ENCODE measurements at places on chromosomes 5 and 9.
A peak's percentile ranks its signal among the peaks of the same experiment; 100 is the strongest.

DNA sequence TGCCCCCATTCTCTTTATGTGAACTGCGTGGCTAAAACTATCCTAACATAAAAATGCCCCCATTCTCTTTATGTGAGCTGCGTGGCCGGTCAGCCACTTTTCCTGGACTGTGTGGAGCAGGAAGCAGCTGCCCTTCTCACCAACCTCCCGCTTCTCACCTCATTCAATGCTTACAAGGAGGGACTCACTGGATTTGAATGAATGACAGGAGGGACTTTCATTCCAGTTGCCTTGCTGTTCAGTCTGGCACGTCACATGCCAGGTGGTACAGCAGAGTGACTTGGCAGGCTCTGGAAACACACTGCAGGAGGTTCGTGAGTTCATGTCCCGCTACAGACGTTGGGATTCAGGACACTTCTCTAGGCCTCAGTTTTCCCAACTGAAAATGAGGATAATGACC lies 60.2 kb upstream of the NFIL3 start:
- DNase-seq, result no peak

- DNase-seq, result no peak
These were observed 77.6 kb upstream of the SAP30L start for GRCh38 chr5:154368041-154368800.

GRCh38 chr5:172403189-172403796 lies 51.0 kb downstream of the SH3PXD2B start:
- DNase-seq, result no peak

GRCh38 chr9:15138357-15138686 lies 168.7 kb downstream of the TTC39B start:
- DNase-seq, result no peak

DNA sequence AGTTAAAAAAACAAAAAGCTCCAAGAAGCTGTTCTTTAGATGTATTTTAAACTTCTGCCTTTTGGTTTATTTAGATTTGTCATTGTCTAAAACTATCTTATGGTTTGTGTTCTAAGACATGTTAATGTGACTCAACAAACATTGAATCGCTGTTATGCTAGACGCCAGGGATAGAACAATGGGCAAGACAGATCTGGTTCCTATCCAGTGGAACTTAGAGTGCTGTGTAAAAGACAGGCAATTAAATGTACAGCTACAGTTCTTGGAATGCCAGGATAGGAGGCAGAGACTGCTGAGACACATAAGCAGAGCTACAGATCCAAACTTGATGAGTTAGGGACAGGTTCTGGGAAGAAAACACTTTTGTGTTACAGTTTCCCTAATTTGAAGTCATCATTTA lies 22.4 kb downstream of the LYRM7 start:
- DNase-seq, result no peak

DNA sequence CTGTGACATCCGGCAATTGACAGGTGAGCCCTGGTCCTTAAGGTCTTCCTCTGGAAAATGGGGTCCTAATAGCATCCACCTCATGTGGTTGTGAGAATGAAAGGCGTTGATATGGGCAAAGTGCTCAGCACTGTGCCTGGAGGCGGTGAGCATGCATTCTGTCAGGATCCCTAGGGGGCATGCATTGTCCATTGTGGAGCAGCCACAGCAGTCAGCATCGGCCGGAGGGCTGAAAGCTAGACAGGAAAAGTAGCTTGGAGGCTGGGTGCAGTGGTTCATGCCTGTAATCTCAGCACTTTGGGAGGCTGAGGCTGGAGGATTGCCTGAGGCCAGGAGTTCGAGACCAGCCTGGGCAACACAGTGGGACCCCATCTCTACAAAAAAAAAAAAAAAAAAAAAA lies 122.2 kb downstream of the LHX2 start:
- no peak for DNase-seq

- DNase-seq, result no peak
These were observed 5.1 kb downstream of the RCL1 start for GRCh38 chr9:4797854-4798150.

GRCh38 chr9:122107291-122107805 lies 14.2 kb upstream of the TTLL11 start:
- DNase-seq, result no peak

DNA sequence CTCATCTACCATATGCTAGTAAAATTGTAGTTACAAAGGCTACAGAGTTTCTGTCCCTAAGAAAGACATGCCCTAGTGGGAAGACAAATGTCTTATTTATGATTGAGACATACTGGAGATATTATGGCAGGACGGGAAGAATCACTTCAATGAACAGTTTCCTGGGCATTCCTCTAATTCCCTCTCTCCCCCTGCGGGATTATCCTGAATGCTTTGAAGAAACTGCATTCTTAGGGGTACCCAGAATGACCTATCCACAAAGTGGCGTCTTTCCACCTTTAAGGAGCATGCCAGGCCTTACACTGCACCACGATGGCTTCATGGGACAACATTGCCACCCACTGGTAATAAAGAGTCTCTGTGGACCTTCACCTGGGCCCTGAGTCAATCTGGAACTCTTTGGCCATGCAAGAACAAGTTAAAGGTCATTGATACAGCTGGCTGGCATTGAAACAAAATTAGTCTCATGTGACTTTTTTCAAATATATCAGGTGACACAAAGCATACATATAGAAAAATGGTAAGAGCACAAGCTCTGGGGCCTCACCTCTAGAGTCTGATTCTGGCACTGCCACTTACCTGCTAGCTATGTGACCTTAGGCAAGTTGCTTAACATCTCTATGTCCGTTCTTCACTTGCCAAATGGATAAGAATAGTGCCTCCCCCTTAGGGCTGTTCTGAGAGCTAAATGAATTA lies 32.0 kb downstream of the ANKRD55 start:
- DNase-seq, result peak; percentile 76

GRCh38 chr9:114664181-114664580 lies 6.6 kb upstream of the TEX53 start:
- DNase-seq, result no peak

DNA sequence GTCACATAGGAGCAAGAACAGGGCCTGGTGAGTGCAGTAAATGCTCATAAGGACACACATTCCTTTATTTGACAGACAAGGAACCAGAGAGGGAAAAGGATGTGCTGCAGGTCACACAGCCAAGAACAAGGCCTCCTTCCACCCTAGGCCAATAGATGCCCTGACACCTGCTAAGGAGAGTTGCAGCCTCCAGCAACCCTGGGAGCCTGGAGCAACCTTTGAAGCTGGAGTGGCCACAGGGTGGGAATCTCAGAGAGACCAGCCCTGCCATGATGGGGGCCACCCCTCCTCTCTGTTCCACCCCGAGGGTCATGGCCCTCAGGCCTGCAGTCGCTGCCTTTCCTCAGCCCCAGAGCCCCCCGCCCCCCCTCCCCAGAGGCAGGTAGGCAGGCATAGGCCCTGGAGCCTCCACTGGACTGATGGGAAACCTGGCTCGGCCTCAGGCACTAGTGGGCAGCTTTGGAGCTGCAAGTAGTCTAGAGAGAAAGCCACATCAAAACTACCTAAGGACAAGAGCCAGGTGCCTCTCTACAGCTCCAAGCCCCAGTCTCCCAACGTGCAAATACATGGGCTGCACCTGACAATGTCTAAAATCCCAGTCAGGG lies 116.1 kb upstream of the SPOCK1 start:
- no peak for DNase-seq

- no peak for DNase-seq
These were observed 292.3 kb downstream of the DTWD2 start for GRCh38 chr5:118696076-118696475.

- no peak for DNase-seq
These were observed 24.3 kb upstream of the OTULINL start for GRCh38 chr5:14557203-14557770.

GRCh38 chr5:135127439-135128240 lies 93.6 kb upstream of the PITX1 start:
- no peak for DNase-seq

DNA sequence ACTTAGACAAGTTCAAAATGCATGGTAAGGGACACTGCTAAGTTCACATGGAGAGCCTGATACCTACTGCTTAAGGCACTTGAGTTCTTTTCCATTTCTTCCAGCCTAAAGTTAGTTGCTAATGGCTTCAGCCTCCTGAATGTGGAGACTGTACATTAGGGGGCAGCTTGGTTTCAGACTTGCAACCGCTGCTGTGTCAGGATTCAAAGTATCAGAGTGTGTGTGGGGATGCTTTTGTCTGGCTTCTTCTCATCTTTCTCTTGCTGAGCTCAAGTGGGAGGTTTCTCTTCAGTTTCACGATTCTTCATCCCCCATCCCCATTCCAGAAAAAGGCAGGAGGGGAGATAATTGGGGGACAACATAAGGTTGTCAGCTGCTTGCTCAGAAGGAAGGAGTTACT lies 49.4 kb downstream of the ATP10B start:
- no peak for DNase-seq

- no peak for DNase-seq
These were observed 25.0 kb upstream of the PALM2AKAP2 start for GRCh38 chr9:109755040-109755439.

- DNase-seq, result no peak
These were observed 149.5 kb downstream of the ROR2 start for GRCh38 chr9:91800473-91801030.

- DNase-seq, result no peak
These were observed 43.8 kb downstream of the PRR16 start for GRCh38 chr5:120507800-120508463.

GRCh38 chr5:59282726-59283125 lies 610.8 kb downstream of the PDE4D start:
- DNase-seq, result no peak

- DNase-seq, result no peak
These were observed 168.6 kb downstream of the MPDZ start for GRCh38 chr9:13110766-13111417.

DNA sequence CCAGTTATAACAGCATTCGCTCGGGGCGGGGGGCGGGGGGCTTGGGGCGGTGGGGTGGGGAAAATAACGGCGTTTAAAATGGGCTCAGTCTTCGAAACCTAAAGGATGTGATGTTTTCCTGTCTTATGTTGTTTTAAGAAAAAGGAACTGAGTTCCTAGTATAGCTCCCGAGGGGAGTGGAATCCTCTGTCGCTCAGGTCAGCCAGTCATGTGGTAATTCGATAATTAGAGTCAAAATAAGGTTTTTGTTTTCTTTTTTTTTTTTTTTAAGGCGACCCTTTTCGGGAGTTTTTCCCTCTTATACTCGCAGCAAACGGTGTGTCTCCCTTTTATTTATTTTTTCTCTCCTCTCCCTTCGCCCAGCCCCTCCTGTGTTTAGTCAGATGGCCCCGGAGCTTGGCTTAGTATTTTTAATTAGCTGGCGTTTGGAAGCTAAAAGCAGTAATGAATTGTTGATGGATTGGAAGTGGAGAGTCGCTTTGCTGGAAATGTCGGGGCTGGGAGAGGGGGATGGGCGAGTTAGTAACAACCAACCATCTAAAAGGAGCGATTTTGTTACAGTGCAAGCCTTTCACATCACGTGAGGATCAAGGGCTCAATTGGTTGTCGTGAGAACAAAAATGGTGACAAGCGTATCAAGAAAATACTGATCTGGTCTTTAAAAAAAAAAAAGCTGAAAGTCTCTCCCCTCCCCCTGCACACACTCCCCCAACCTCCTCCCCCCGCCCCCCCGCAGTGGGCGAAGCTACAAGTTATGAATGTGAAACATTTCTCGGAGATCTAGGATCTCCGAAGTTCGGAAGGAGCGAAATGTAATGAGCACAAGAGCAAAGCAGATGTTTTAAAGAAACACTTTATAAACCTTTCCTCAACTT lies 714 bp upstream of the ZNF608 start:
- DNase-seq, result no peak

- no peak for DNase-seq
These were observed 3.1 kb downstream of the GTF3C4 start for GRCh38 chr9:132673355-132673754.

GRCh38 chr5:93870649-93871048 lies 129.2 kb upstream of the POU5F2 start:
- no peak for DNase-seq

DNA sequence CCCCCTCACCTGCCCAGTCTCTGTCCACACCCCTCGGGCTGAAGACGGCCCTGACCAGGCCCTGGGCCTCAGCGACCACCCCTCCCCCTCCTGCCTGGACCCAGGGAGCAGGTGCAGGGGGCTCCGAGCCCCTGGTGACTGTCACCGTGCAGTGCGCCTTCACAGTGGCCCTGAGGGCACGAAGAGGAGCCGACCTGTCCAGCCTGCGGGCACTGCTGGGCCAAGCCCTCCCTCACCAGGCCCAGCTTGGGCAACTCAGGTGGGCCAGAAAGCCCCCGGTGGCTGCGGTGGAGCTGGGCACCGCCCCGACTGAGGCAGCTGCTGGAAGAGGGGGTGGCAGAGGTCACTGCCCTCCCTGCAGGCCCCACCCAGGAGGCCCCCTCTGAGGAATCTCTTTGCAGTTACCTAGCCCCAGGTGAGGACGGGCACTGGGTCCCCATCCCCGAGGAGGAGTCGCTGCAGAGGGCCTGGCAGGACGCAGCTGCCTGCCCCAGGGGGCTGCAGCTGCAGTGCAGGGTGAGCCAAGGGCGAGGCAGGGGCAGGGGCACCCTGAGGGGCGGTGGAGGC lies 7.7 kb downstream of the ENTPD8 start:
- DNase-seq, result no peak

DNA sequence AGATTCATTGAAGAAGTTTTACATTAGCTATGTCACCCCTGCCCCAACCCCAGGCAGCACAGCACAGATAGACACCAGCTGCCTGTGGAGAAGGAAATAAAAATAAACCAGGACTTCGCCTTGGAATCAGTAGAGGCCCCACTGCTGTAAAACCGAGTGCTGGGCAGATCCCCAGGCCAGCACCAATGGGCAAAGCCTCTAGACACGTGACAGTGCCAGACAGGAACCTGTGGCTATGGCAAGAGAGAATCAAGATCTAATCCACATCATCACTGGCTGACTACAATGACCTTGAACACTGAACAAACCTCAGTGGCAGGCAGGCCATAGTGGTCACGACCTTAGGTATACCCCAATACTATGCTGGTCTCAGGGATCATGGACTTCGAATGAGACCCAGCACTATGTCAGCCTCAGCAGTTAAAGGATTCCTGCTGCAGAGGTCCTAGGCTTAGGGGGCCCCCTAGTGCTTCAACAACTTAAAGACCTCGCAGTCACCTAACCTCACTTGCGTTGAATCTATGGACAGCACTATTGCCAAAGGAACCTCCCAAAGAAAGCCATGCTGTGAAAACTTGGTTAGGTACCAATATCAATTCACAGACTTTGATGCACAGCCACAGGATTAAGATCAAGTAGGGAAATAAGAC lies 2118.6 kb upstream of the C9orf72 start:
- no peak for DNase-seq

DNA sequence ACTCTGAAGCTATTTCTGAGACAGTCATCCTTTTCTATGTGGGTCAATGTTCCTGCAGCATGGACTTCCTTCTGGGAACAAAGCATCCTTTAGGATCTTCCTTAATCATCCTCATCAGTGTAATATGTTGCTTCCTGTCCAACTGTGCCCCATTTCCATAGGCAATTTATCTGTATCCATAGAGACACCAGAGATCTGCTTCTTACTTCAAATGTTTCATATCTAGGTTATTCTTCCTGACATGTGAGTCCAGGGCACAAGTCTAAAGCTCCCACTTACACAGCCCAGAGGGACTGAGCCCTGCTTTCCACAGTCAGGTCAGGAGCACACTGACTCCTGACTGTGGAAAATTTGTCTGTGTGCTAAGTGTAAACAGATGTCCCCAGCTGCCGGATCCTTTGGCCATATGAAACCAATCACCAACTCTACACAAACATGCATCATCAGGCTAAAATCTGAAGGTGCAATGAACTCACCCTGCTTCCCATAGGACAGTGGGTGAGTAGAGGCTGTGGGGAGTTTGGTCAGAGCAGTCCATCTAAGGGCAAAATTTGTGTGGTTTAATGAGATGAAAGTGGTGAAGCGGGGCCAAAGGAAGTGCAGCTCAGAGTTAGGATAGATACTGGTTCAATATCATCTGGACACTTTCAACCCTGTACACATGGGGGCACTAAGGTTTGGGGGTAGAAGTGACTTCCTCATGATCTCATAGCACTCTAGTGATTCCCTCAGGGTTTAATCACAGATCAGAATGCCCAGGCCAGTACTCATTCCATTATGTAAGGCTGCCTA lies 85.2 kb upstream of the TNC start:
- DNase-seq, result no peak

Data from CD4-positive, alpha-beta T cell treated with Interleukin-17A for 4 hours (primary cell).